ENCODE measurements at places on chromosomes 4 and X. TPM values are rescaled to one million over a fixed set of nuclear protein-coding genes. Genes with fewer than 3 reads are reported as not detected.

Gene CCKAR
- not detected for total RNA-seq

Gene SLC10A4
- total RNA-seq, result 0.14 TPM

Gene SHISA3
- total RNA-seq, result 0.18 TPM

Gene FHDC1
- total RNA-seq, result 0.11 TPM

Gene SSX3
- total RNA-seq, result not detected

Gene TEX13C
- total RNA-seq, result not detected

Gene TAF1
- total RNA-seq, result 45.5 TPM

Data from T-helper 2 cell treated with Interferon-gamma antibody and Interleukin-4, amounts not matched to agents 100 ng/mL and 5 ng/mL, for 36 hours (primary cell).